Activated CD8-positive, alpha-beta T cell treated with anti-CD3 and anti-CD28 coated beads for 36 hours (primary cell): ENCODE measurements at places on chromosomes 5 and 9. TPM values are rescaled to one million over a fixed set of nuclear protein-coding genes. Genes with fewer than 3 reads are reported as not detected.

The ENTPD2 gene
- total RNA-seq = not detected

- H3K4me3 ChIP-seq = no peak overlapping the region
- H3K36me3 ChIP-seq = peaks cover 8% of the 10 kb centered on the region
- no peak for DNase-seq
- H3K4me1 ChIP-seq = no peaks in the 10 kb centered on the region
Measured at GRCh38 chr5:140883927-140884697, 2.2 kb downstream of the PCDHA13 start.

GRCh38 chr9:107730666-107731065 is 241.1 kb upstream of the KLF4 start:
- H3K27ac ChIP-seq = no peak overlapping the region
- H3K4me1 ChIP-seq = no peaks in the 10 kb centered on the region
- DNase-seq = no peak
- H3K27me3 ChIP-seq = no peaks in the 10 kb centered on the region
- no peaks in the 10 kb centered on the region for H3K36me3 ChIP-seq

- DNase-seq = no peak
- no peaks in the 10 kb centered on the region for H3K27me3 ChIP-seq
- no peak overlapping the region for H3K27ac ChIP-seq
- no peak overlapping the region for H3K4me3 ChIP-seq
- H3K36me3 ChIP-seq = no peaks in the 10 kb centered on the region
- no peaks in the 10 kb centered on the region for H3K4me1 ChIP-seq
Measured at GRCh38 chr5:149455889-149456409, 76.9 kb upstream of the IL17B start.

- H3K36me3 ChIP-seq = no peaks in the 10 kb centered on the region
- H3K27me3 ChIP-seq = no peaks in the 10 kb centered on the region
- peak; percentile 7 for DNase-seq
- peak overlapping the region; percentile 7 for H3K27ac ChIP-seq
Measured at GRCh38 chr5:138082033-138082432, 1.8 kb upstream of the WNT8A start.

The SOX30 gene
- 0.16 TPM for total RNA-seq

GRCh38 chr5:168422431-168422830 is 63.8 kb upstream of the RARS1 start:
- H3K36me3 ChIP-seq = no peaks in the 10 kb centered on the region
- no peak for DNase-seq
- no peak overlapping the region for H3K4me3 ChIP-seq
- H3K27ac ChIP-seq = no peak overlapping the region

GRCh38 chr9:33633636-33634035 is 109.6 kb downstream of the ANKRD18B start:
- H3K36me3 ChIP-seq = no peaks in the 10 kb centered on the region
- no peaks in the 10 kb centered on the region for H3K4me1 ChIP-seq
- peaks cover 43% of the 10 kb centered on the region for H3K27me3 ChIP-seq
- H3K27ac ChIP-seq = no peak overlapping the region

The ADAMTSL1 gene
- not detected for total RNA-seq

The PCDHA4 gene
- not detected for total RNA-seq

The DIRAS2 gene
- total RNA-seq = not detected

DNA sequence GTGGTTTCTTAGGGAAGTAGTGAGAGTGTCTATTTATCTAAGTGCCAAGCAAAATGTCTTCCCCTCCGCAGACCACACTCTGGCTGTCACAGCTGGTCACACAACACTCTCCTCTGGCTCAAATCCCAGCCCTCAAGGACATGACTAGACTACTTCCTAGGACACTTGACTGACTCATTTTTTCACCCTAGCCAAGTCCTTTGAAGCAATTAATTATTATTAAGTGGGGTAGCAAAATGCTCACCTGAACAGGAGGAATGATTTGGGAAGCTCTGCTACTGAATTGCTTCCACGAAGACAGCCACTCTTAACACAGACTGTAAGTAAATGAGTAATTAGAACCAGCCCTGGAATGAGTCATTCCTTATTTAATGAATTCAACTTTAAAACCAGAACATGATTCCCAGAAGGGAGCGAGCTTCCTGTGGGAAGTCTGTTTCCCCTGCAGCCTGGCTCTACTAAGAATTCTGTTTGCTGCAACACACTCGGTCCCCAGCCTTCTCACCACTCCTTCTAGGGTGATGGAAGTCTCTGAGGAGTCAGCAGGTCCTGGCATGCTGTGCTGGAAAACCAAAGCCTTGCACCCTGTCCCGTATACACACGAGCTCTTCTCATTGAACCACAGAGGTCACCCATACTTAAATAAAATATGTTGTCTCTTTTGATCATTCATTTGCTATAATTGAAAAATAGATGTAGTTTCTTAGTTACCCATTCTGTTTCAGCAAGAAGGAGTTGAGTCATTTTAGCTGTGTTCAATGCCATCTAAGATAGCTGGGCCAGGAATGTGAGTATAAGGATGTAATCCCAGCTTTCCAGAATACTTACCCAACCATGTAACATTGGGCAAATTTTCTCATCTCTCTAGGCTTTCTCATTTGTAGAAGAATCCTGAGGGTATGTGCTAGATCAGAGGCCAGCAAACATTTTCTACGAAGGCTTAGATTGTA is 218.6 kb upstream of the RASEF start:
- no peak overlapping the region for H3K27ac ChIP-seq
- no peaks in the 10 kb centered on the region for H3K27me3 ChIP-seq
- H3K4me1 ChIP-seq = no peaks in the 10 kb centered on the region
- H3K36me3 ChIP-seq = no peaks in the 10 kb centered on the region
- no peak for DNase-seq

The DMXL1 gene
- total RNA-seq = 23.3 TPM

GRCh38 chr5:7856855-7857254 is 5.9 kb upstream of the CFAP90 start:
- peaks cover 15% of the 10 kb centered on the region for H3K36me3 ChIP-seq
- H3K4me1 ChIP-seq = peaks cover 21% of the 10 kb centered on the region
- no peak overlapping the region for H3K27ac ChIP-seq
- H3K4me3 ChIP-seq = no peak overlapping the region
- DNase-seq = peak; percentile 24
- no peaks in the 10 kb centered on the region for H3K27me3 ChIP-seq

The LHX3 gene
- not detected for total RNA-seq

DNA sequence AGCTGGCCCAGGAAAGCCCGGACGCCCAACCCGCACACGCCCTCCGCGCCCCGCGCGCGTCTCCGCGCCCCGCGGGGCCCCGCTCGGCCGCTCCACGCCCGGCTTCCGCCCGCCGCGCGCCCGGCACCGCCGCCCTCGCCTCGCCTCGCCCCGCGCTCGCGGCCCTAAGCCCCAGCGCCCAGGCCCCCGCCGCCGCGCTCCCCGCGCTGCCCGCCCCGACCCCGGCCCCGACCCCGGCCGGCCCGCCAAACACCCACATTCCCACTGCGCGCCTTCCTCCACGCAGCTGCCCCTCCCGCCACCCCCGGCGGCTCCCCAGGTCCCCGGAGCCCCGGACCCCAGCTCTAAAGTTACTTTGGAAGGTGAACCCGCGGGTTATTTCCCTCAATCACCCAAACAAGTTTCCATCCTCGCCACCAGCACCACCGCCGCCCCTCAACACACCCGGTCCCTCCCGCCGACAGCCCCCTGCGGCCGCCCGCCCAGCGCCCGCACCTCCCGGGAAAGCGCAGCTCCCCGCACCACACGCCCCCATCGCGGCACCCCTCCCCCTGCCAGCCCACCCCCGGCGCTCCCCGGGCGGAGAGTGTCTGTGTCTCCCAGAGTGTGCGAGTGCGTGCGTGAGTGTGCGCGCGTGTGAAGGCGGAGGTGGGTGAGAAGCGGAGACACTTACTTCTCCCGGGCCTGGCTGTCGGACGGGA is 439 bp downstream of the SSBP2 start:
- peak; percentile 24 for DNase-seq
- peak overlapping the region; percentile 85 for H3K27ac ChIP-seq
- no peaks in the 10 kb centered on the region for H3K36me3 ChIP-seq
- peaks cover 3% of the 10 kb centered on the region for H3K27me3 ChIP-seq

GRCh38 chr5:169547508-169547907 is 36.1 kb upstream of the SPDL1 start:
- H3K4me3 ChIP-seq = no peak overlapping the region
- no peaks in the 10 kb centered on the region for H3K4me1 ChIP-seq
- no peak for DNase-seq
- H3K36me3 ChIP-seq = no peaks in the 10 kb centered on the region
- peaks cover 39% of the 10 kb centered on the region for H3K27me3 ChIP-seq

- DNase-seq = peak; percentile 68
- no peak overlapping the region for H3K4me3 ChIP-seq
- peaks cover 23% of the 10 kb centered on the region for H3K4me1 ChIP-seq
- H3K27ac ChIP-seq = no peak overlapping the region
- H3K36me3 ChIP-seq = no peaks in the 10 kb centered on the region
- H3K27me3 ChIP-seq = peaks cover 10% of the 10 kb centered on the region
Measured at GRCh38 chr9:89919171-89919681, 314.4 kb downstream of the GADD45G start.

The ZMAT2 gene
- total RNA-seq = 50.1 TPM

DNA sequence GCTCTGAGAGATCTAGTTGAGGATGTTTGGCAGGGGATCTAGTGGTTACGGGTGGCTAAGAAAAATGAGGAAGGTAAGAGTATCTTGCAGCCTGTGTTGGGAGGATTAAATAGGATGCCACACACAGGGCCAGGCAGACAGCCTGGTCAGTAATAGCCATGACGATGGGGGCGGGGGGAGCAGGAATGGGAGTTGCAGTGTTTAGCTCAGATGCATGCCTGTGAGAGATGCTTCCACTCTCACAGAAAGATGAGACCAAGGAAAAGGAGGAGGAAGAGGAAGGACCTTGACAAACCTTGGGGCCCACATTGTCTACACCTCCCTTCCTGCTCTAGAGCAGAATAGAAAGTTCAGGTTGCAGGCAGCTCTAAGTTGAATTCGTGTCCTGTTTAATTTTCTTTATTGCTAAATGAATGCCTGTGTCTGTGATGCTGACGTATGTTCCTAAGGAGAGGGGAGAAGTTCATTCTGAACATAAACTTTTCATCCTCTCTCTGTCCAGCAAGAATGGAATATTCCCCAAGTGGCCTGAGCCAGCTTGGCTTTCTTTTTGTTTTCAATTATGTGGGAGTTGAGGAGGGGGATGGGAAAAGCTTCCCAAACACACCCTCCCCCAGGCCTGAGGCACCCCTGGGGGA is 28.7 kb downstream of the TGFBI start:
- H3K4me1 ChIP-seq = no peaks in the 10 kb centered on the region
- no peak for DNase-seq
- H3K36me3 ChIP-seq = no peaks in the 10 kb centered on the region

DNA sequence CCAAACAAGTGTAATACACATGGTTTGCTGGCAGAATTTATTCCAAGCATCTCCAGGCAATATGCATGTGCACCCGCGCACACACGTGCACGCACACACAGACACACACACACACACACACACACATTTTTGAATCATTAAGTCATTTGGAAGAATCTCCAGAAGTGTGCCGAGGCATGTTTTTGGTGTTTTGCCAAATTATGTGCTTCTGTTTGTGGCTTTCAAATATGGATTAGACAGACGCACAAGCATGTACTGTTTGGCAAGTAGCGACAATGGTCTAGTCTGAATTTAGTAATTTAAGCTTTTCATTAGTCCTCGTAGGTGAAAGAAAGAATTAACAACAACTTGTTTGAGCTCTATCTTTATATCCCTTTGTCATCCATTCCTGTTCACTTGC is 36.7 kb downstream of the NFIB start:
- no peaks in the 10 kb centered on the region for H3K36me3 ChIP-seq
- peaks cover 8% of the 10 kb centered on the region for H3K27me3 ChIP-seq
- H3K4me3 ChIP-seq = no peak overlapping the region

- H3K36me3 ChIP-seq = peaks cover 18% of the 10 kb centered on the region
- H3K4me3 ChIP-seq = no peak overlapping the region
- no peak for DNase-seq
- no peaks in the 10 kb centered on the region for H3K27me3 ChIP-seq
Measured at GRCh38 chr5:115898656-115899055, 56.9 kb downstream of the AP3S1 start.

GRCh38 chr9:16661816-16662215 is 208.7 kb downstream of the BNC2 start:
- no peaks in the 10 kb centered on the region for H3K27me3 ChIP-seq
- no peak for DNase-seq
- no peaks in the 10 kb centered on the region for H3K36me3 ChIP-seq
- no peak overlapping the region for H3K4me3 ChIP-seq

DNA sequence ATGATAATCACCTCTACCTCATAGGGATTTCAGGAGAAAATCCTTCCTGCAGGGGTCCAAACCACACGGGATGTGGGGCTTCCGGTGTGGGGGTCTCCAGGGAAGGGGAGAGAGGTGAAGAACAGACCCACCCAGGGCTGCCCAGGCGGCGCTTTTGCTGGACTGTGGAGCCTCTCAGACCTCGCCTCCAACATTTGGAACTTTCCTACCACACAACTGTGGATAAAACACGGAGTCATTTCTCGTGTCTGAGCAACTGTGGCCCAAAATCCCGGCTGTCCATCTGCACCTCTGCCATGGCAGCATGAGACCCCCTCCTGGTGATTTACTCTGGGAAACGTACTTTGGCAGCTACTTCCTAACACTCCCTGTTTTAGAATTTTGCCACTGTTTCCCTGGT is 307.8 kb upstream of the IRX4 start:
- no peak overlapping the region for H3K27ac ChIP-seq
- no peak for DNase-seq
- no peaks in the 10 kb centered on the region for H3K4me1 ChIP-seq
- H3K27me3 ChIP-seq = no peaks in the 10 kb centered on the region
- H3K4me3 ChIP-seq = no peak overlapping the region
- H3K36me3 ChIP-seq = no peaks in the 10 kb centered on the region

The SURF4 gene
- 239 TPM for total RNA-seq

DNA sequence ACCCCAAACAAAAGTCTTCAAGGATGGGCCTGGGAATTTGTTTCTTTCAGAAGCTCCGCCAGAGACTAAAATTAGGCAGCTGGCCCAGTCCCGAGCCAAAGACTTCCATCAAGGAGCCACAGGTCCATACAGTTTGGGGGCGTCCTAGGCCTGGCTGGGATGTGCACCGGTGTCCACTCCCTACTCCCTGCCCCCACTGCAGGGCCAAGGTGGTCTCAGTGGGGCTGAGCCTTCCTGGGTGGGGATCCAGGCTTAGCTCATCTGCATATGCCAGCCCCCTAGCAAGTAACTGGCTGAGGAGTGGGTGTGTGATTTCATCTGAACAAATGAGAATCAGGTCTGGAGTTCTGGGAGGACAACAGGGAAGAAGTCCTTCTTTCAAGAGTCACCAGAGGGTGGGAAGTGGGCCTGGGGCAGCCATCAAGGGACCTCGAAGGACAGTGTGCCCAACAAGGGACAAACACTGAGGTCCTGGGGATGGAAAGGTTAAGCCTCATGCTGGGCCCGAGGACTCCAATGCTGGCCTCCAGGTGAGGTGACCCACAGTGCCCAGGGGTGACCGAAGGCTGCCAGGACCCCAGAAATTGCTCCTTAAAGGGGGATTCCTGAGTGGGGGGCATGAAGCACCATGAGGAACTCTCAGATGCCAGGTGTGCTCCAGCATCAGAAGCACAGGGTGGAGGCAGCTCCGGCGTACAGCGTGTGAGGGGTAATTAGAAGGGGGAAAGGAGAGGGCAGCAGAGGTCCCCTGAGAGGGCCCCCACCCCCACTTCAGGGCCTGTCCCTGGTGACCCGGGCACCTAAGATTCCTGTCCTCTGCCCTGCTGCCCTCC is 91.3 kb downstream of the ZNF354C start:
- no peak overlapping the region for H3K27ac ChIP-seq
- no peaks in the 10 kb centered on the region for H3K36me3 ChIP-seq
- no peaks in the 10 kb centered on the region for H3K27me3 ChIP-seq
- peaks cover 2% of the 10 kb centered on the region for H3K4me1 ChIP-seq
- H3K4me3 ChIP-seq = no peak overlapping the region

The CDC20B gene
- not detected for total RNA-seq
